CD8-positive, alpha-beta memory T cell (primary cell): ENCODE measurements at places on chromosomes 7 and 10.

DNA sequence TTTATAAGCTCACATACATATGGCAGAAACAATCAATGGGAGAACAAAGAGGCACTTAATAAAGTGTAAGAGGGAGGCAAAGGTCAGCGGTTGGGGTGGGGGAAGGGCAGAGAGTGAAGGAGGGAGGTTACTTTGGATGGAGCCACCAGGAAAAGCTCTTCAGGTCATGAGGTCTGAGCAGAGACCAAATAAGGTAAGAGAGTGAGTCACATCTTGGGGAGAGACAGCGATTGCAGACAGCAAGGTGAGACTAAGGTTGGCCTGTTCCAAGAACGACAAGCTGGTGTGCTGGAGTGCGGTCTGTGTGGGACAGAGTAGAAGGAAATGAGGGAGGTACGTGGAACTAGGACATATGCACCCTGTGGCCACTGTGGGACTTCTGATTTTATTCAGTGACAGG is 74.3 kb upstream of the TOMM7 start:
- no peak for DNase-seq

DNA sequence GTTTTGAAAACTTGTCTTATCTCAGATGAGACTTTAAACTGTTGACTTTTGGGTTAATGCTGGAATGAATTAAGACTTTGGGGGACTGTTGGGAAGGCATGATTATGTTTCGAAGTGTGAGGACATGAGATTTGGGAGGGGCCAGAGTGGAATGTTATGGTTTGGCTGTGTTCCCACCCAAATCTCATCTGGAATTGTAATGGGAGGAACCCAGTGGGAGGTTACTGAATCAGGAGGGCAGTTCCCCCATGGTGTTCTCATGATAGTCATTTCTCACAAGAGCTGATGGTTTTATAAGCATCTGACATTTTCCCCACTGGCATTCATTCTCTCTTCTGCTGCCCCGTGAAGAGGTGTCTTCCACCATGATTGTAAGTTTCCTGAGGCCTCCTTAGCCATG is 13.8 kb upstream of the POT1 start:
- no peak for DNase-seq

- DNase-seq = no peak
Measured at GRCh38 chr7:75967487-75967997, 26.9 kb downstream of the TMEM120A start.

- no peak for DNase-seq
Measured at GRCh38 chr10:124998624-124999291, 56.8 kb downstream of the ZRANB1 start.

- DNase-seq = no peak
Measured at GRCh38 chr10:131909929-131910328, 9.1 kb downstream of the PPP2R2D start.

GRCh38 chr7:111175908-111176441 is 85.0 kb downstream of the LRRN3 start:
- no peak for DNase-seq

- no peak for DNase-seq
Measured at GRCh38 chr7:19989906-19990305, 216.5 kb upstream of the TMEM196 start.

GRCh38 chr7:19852192-19852591 is 78.8 kb upstream of the TMEM196 start:
- DNase-seq = no peak

DNA sequence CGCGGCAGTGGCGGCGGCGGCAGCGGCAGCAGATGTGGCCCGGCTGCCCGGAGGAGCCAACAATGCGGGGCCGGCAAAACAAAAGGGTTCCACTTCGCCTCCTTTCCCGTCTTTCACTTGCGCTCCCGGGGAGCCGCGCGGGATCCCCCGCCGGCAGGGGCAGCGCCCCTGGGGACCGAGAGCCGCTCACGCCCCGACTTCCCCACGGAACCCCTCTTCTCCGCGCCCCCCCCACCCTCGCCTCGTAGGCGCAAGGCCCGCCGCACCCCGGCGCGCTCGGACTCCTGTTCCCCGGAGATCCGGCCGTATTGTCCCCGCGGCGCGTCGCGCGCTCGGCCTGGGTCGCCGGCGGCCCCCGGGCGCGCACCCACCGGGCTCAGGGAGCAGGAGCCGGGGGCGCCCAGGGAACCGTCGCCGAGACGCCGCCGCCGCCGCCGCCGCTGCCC is 854 bp downstream of the CTBP2 start:
- no peak for DNase-seq

DNA sequence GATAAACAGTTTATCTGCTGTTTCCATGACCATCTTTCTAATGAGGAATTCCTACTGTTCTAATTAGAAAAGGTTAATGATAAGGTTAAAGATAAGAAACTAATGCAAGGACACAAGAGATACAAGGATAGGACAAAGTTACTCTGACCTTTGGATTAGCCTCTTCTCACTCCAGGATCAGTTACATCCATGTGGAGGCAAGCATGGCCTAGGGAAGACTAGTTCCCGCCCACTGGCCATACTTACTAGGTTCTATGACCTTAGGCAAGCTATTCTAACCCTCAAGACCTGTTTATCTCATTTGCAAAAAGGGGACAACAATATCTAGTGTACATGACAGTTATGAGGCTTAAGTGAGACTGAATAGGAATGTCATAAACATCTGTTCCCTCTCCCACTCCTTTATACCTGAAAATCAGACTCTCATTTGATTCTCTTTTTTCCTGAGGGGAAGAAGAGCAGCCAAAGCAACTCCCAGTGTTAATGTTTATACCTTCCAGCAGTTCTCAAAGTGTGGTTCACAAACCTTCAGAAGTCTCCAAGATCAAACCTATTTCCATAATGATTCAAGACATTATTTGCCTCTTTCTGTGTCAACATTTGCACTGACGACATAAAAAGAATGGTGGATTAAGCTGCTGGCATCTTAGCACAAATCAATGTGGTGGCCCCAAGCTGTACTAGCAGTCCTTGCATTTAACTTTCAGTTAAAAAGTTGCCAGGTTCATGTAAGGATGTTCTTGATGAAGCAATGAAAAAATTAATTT is 72.0 kb downstream of the SRPK2 start:
- DNase-seq = no peak

DNA sequence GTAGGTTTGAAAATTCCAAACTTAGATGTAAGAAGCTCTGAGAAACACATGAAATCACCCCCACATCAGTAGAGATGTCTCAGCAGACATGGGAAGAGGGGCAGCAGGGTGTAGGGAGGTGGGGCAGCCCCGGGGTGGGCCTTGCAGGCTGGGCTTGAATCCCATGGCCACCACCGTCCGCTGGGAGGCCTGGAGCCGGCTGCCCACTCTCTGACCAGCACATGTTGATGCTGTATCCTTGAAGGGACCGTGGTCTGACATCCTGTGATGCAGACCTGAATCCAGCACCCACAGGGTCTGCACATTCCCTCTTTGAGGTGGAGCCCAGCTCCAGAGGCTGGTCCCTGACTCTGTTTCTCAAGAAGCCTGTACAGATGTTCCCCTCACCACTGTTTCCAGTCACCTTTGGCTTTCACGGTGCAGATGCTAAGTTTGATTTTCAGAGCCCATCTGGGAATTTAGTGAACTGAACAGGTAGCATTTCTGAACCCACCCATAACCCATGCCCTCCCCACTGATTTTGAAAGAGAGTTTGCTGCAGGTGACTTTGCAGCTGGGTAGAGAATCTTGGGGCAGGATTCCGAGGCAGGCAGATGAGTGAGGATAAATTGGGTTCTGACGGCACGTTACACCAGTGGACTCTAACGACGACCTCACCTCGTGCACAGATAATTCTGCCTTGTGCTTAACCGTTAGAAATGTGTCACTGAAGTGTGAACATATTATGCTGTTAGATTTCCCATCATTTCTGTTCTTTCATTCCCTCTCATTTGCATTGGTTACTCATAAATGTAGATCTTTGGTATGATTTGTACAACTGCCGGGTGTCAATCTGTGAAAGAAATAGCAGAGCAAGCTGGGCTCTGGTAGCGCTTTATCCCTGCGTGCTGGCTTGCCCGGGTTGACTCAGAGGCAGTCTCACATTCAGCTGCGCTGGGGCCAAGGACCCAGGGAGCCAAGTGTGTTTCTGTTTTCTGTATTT is 45.7 kb downstream of the IKZF1 start:
- DNase-seq = no peak

DNA sequence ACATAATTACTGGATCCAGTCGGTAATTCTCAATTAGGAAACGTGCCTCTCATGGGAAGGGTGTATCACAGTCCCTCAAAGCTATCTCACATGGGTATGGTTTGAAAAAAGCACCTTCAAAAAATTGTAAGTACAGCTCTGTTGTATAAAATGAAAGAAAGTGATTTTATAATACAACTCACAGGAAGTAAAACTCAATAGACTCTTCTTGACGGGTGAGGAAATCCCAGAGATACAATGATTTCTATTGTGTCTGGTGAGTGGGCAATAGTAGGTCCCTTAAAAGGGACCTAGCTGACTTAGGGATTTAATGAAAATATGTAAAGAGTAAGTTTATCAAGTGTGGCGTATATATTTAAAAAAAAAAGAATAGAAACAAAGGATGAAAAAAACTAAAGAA is 27.0 kb downstream of the TASOR2 start:
- no peak for DNase-seq

GRCh38 chr10:70996549-70996948 is 108.2 kb upstream of the PCBD1 start:
- no peak for DNase-seq

DNA sequence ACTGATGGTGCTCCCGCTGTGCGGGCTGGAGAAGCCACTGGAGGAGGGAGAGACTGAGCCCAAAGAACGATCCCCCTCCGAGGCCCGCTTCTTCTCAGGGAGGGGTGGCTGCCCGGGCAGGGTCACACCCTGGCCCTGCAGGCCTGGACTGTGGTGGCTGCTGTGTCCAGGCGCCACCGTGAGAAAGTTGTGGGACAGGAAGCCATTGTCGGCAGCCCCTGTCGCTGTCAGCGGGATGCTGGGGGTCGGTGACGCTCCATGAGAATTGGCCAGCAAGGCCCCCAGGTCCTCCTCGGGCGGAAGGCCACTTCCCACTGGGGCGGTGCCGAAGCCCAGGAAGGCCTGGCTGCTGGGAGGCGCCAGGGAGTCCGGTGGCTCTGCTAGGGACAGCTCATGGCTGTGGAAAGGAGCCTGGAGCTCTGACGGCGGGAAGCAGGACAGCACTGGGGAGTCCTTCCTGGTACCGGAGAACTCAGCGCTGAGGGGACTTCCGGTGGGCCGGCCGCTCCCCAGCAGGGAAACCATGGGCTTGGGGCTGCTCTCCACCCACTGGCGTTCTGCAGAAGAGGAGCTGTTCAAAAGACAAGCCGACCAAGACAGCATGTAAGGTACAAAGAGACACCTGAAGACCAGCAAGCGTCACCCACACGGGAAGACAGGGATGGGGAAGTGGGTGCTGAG is 278.8 kb downstream of the TNS3 start:
- no peak for DNase-seq

DNA sequence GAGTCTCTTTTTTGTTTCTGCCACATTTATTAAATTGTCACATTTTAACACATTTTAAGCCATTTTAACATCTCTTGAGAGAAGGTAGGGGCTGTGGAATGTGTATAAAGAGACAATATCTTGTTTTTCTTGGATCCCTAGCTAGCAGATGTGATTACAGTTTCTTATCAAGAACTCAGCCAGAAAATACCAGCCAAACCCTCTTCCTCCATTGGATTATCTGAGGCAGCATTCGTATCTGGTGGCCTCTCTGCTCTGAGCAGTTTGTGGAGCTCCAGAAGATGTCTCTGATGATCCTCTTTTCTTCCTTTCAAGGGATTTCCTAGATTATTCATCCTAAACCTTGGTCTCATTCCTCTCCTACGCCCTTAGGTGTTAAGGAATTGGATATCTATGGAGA is 35.3 kb upstream of the PFKFB3 start:
- no peak for DNase-seq

DNA sequence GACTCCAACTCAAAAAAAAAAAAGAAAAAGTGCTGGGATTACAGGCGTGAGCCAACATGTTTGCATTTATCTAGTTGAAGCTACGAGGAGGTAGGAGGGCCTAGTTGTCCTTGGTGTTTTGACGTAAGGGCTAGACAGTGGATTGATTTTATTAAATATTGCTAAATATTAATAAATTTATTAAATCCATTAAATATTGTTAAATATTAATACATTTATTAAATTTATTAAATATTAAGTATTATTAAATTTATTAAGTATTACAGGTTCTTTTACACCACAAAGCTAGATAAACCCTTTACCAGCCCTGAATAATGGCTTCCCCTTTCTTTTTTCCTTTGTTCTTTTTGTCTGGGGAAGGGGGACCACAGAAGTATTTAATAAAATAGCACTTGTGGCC is 47.5 kb upstream of the TMEM248 start:
- DNase-seq = no peak

GRCh38 chr10:15433850-15434537 is 62.9 kb upstream of the FAM171A1 start:
- peak; percentile 40 for DNase-seq

DNA sequence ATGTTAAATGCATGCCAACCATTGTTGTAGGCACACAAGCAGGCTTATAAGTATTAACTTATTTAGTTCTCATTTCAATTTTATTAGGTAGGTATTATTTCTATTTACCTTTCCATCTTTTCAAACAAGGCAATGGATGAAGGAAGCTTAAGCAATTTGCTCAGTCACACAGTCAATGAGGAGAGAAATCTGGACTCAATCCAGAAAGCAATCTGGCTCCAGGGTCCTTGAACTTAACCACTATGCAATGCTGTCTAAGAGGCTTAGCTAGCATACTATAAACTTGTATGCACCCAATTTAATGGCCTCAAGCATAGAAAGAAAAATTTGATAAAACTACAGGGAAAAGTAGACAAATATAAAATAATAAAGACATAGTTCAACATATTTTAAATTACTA is 88.6 kb downstream of the VWDE start:
- DNase-seq = no peak

- DNase-seq = no peak
Measured at GRCh38 chr10:30683496-30683895, 53.9 kb upstream of the LYZL2 start.

DNA sequence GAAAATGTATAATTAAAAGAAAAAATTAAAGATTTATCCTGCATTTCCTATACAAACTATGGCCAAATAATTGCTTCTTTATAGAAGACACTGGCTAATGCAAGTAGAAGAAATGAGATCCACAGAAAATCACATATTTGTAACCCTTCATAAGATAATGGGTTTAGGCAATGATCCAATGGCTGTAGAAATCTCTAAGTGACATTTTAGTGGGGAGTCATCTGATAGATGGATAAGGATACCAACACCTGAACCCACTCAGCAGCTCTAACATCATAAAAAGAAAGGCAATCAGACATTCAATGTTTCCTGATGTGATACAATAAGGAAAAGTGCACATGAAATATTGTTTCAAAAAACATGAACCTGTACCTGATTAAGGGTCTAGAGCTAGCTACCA is 297.5 kb downstream of the CXCL12 start:
- DNase-seq = no peak

GRCh38 chr10:77522268-77522809 is 115.3 kb downstream of the KCNMA1 start:
- no peak for DNase-seq

- DNase-seq = no peak
Measured at GRCh38 chr7:9796241-9796640, 1177.4 kb upstream of the PHF14 start.

- DNase-seq = no peak
Measured at GRCh38 chr10:48463318-48464003, 141.4 kb downstream of the ARHGAP22 start.
